ENCODE measurements at places on chromosomes 5 and 9.

GRCh38 chr9:132381966-132382541, 24.6 kb downstream of the TTF1 start:
- no peak for DNase-seq

DNA sequence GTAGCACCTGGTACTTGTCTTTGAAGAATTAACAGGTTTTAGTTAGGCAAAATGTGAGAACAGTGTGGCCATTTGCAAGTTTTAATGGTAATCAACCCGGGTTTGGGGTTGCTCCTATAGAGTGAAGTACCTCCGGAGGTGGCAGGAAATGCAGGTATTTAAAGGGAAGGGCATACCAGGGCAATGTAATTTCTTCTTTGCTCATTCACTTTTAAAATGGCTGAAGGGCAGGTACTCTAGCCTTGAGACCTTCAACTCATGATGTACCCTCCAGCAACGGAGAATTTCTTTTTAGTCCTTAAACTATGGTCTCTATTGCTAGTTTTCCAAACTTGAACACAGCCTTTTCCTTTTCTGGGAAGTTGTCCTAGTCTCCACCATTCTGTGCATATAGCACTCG, 1.3 kb upstream of the HSPA4 start:
- DNase-seq: no peak

DNA sequence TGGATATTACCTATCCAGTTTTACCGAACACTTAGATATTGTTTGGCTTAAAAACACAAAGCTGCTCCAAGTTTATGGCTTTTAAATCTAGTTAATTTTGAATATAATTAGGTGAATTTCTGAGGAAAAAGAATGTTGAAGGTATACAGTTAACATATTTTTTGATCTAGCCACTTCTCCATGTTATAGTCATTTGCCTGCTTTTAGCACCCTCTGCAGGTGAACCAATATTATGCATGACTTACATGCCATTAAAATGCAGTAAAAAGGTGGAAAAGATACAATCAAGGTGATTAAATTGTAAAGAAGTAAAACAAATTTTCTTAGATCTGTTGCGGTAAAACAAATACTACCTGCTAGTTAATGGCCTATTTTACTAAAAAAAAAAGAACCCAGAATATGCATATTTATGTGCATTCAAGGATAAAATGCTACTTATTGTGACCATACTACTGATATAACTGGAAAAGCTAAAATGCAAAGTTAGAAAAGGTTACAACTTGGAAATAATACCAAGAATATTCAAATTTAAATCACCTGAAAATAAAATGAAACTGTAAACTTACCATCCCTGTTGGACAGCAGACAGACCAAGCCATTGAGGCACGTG, 132.1 kb downstream of the AP3B1 start:
- peak; percentile 5 for DNase-seq

DNA sequence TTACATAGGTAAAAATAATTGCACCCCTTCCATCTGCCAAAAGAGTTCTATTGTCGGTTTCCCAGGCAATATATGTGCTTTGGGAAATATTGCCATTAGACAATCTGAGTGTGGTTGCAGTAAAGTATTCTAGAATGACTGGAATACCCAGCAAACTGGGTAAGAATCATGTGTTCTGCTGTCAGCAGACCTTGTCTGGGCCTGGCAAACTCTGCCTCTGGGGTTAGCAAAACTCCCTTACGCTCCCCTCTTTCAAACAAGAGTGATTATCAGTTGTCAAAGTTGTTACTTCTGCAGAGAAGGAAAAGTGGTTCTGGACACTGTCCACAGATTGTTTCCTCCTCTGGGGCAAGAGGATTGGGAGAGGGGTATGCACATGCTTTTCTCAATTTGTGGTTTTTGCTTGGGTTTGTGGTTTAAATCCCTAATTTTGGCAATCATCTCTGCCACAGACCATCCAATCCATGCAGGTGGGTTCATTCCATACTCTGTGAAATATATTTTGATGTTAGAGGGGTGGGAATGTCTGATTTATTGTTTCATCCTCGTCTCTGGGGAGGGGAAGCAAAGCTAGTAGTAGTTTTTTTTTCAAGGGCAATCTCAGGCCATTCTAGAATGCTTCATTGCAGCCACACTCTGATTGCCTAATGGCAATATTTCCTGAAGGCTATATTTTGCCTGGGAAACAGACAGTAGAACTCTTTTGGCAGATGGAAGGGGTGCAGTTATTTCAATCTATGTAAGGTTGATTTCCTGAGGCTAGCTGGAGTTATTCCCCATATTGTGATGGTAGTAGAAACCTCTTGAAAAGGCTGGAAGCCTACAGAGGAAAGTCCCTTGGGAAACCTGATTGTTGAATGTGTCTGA, 24.0 kb upstream of the TNFSF15 start:
- no peak for DNase-seq

DNA sequence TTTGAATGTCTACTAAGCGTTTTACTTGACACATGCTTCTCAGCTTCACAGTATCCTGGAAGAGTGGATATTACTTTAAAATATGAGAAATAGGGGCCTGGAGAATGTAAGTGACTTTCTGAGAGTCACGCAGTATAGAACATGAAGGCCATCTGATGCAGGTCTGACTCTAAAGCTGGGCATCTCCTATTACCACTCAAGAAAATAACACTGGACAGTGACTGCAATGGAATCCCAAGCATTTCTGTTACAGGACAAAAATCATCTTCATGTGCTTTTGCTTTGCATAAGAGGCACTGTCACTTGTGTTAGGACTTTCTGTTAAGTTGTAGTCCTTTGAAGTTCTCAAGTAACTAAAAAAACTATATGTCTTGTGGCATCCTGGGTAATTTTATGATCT, 335.5 kb downstream of the FBXL7 start:
- no peak for DNase-seq

- no peak for DNase-seq
Observed at GRCh38 chr9:130917168-130917960, 20.8 kb upstream of the QRFP start.

GRCh38 chr5:4383518-4384198, 756.5 kb upstream of the ADAMTS16 start:
- no peak for DNase-seq

DNA sequence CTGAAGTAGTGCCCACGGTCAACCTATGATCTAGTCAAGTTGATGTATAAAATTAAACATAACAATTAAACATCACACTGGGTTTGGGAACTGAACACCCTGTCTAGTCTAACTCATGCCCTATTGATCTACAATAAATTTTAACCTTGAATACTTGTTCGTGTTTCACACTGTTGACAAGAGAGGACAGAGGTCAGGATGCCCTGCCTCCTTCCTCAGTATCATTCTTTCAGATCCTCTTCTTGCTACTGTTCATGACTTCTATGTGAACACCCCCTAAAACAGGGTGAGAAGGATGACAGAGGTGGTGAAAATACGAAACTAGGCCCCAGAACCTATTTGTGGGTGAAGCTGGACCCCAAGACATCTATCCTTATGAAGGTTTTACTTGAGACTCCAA, 8.1 kb upstream of the MAT2B start:
- no peak for DNase-seq

GRCh38 chr9:70534471-70534870, 120.0 kb upstream of the KLF9 start:
- no peak for DNase-seq

DNA sequence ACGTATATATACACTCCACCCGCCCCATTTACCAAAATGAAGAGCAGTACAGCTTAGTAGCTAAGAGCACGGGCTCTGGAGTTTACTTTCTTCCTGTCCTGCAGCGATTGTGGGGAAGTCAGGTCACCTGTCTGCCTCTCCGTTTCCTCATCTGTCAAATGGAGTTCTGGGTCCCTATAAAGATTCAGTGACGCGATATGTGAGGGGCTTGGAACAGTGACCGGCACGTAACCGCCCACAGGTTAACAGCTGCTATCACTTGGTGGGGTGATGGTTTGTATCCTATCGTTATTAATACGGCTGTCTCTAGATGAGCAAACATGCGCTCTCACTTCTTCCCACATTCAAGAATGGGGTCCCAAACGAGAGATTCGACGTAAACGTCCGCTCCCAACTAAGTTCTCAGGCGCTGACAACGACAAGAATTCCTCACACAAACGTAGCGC, 426 bp downstream of the FAM114A2 start:
- no peak for DNase-seq
